ENCODE measurements at places on chromosomes 6 and 20.

DNA sequence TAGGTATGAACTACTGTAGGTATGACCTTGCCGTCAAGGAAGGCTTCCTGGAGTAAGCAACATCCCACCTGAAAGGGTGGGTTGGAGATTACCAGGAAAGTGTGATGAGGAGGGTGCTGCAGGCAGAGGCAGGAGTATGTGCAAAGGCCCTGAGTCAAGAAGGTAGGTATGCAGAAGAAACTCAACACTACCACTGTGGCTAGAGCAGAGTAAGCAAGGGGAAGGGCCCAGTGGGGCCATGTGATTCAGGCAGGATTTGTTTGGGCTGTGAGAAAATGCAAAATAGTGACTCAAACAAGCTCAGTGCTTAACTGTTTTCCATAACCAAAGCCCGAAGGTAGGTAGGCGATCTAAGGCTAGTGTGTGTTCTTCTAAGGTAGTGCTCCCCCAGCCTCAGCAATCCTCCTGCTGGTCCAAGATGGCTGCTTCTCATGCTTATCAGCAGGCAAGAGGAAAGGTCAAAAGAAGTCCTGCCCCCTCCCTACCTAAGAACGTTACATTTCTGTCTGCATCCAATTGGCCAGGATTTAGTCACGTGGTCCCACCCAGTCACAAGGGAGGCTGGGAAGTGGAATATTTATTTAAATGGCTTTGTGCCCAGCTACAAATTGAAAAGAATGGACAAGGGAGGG is 36.2 kb upstream of the HMGA1 start:
- H3K27me3 ChIP-seq = no peaks in the 10 kb centered on the region
- H3K36me3 ChIP-seq = no peaks in the 10 kb centered on the region
- H3K4me3 ChIP-seq = no peak overlapping the region
- peak overlapping the region; percentile 43 for H3K27ac ChIP-seq

- no peaks in the 10 kb centered on the region for H3K36me3 ChIP-seq
- H3K27me3 ChIP-seq = no peaks in the 10 kb centered on the region
- no peak for DNase-seq
- H3K4me3 ChIP-seq = no peak overlapping the region
- H3K27ac ChIP-seq = no peak overlapping the region
- no peaks in the 10 kb centered on the region for H3K4me1 ChIP-seq
Observed at GRCh38 chr6:24513602-24514001, 18.8 kb downstream of the ALDH5A1 start.

GRCh38 chr6:37106982-37107491 is 62.9 kb upstream of the PIM1 start:
- no peaks in the 10 kb centered on the region for H3K27me3 ChIP-seq
- H3K36me3 ChIP-seq = no peaks in the 10 kb centered on the region
- DNase-seq = no peak
- no peak overlapping the region for H3K27ac ChIP-seq
- H3K4me1 ChIP-seq = peaks cover 9% of the 10 kb centered on the region

GRCh38 chr6:80336911-80337310 is 230.4 kb downstream of the BCKDHB start:
- peak; percentile 36 for DNase-seq
- no peaks in the 10 kb centered on the region for H3K4me1 ChIP-seq
- H3K4me3 ChIP-seq = no peak overlapping the region
- H3K36me3 ChIP-seq = no peaks in the 10 kb centered on the region
- no peak overlapping the region for H3K27ac ChIP-seq
- H3K27me3 ChIP-seq = no peaks in the 10 kb centered on the region

GRCh38 chr6:12012038-12012557 is at the start of gene HIVEP1:
HIVEP1 (plus strand) TSS chr6:12012312; CDS start chr6:12015629, 3,317 bp downstream.
- H3K36me3 ChIP-seq = peaks cover 23% of the 10 kb centered on the region
- DNase-seq = no peak
- H3K27me3 ChIP-seq = no peaks in the 10 kb centered on the region
- peak within 1 kb of the TSS; percentile 99 for H3K27ac ChIP-seq
- peaks cover 19% of the 10 kb centered on the region for H3K4me1 ChIP-seq
- H3K4me3 ChIP-seq = peak within 1 kb of the TSS; percentile 89

DNA sequence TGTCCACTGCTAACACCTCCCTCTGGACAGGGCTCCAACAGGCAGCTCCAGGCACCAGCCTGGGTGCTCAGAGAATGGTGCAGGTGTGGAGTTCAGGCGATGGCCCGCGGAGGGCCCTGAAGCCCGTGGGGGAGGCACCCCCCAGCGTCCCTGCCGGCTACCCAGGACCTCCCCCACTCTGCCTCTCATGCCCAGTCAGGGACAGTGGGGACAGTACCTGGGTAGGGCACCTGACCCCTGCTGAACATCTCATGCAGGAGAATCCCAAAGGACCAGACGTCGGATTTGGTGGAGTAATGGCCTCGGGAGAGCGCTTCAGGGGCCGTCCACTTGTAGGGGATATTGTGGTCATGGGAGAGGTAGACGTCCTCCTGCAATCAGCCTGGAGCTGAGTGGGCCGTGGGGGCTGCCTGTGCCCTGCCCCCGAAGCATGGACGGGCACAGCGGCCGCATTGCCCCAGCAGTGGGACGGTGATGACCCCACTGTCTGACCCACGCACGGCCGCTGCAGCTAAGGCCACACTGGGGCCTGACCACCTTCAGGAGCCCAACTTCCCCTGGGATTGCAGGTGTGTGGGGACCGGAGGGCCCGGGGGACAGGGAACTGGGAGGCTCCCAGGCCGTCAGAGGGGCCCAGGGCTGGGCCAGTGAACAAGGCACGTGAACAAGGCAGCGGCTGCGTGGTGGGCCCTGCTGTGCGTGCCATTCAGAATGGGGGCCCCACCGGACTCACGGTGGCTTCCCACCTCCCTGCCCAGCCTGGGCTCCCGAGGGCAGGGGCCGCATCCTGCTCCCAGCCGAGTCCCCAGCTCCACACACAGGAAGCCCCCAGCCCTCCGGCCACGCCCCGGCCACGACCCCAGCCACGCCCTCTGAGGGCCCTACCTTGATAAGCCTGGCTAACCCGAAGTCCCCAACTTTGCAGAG is 7.1 kb downstream of the PTK6 start:
- no peak overlapping the region for H3K27ac ChIP-seq
- no peaks in the 10 kb centered on the region for H3K27me3 ChIP-seq

- H3K36me3 ChIP-seq = peaks cover 20% of the 10 kb centered on the region
- no peaks in the 10 kb centered on the region for H3K27me3 ChIP-seq
- H3K27ac ChIP-seq = no peak overlapping the region
- DNase-seq = peak; percentile 66
- no peak overlapping the region for H3K4me3 ChIP-seq
- H3K4me1 ChIP-seq = peaks cover 28% of the 10 kb centered on the region
Observed at GRCh38 chr20:1335961-1336698, 7.2 kb upstream of the SDCBP2 start.

GRCh38 chr6:3568396-3569082 is 111.7 kb upstream of the SLC22A23 start:
- H3K4me1 ChIP-seq = no peaks in the 10 kb centered on the region
- H3K36me3 ChIP-seq = no peaks in the 10 kb centered on the region
- peak; percentile 1 for DNase-seq
- no peak overlapping the region for H3K27ac ChIP-seq
- no peak overlapping the region for H3K4me3 ChIP-seq
- no peaks in the 10 kb centered on the region for H3K27me3 ChIP-seq

GRCh38 chr6:79441192-79441591 is 96.0 kb downstream of the LCA5 start:
- H3K27me3 ChIP-seq = no peaks in the 10 kb centered on the region
- no peak for DNase-seq
- H3K4me3 ChIP-seq = no peak overlapping the region
- H3K4me1 ChIP-seq = peaks cover 22% of the 10 kb centered on the region

GRCh38 chr6:160919723-160920440 is 71.7 kb upstream of the MAP3K4 start:
- H3K4me3 ChIP-seq = no peak overlapping the region
- peaks cover 16% of the 10 kb centered on the region for H3K36me3 ChIP-seq
- H3K27me3 ChIP-seq = no peaks in the 10 kb centered on the region

- H3K27me3 ChIP-seq = no peaks in the 10 kb centered on the region
- no peak overlapping the region for H3K4me3 ChIP-seq
- no peak overlapping the region for H3K27ac ChIP-seq
- no peak for DNase-seq
- no peaks in the 10 kb centered on the region for H3K36me3 ChIP-seq
- peaks cover 56% of the 10 kb centered on the region for H3K4me1 ChIP-seq
Observed at GRCh38 chr20:39876976-39877635, 811.9 kb downstream of the MAFB start.

DNA sequence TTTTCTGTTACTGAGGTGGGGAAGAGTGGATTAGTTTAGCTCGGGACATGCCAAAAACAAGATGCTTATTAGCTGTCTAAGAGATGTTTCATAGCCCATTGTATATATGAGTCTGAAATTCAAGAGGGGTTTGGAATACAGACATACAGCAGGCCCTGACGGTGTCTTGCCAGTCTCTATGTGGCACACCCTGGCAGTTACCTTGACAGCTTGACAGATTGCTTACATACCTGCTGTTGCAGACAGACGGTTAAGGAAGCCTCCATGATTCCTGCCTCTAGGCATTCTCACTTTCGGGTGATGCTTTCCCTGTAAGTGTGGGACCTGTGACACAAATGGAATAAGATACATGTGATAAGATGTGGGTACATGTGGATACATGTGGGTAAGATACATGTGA is 95.0 kb downstream of the QRSL1 start:
- no peak overlapping the region for H3K4me3 ChIP-seq
- DNase-seq = no peak
- no peak overlapping the region for H3K27ac ChIP-seq
- peaks cover 7% of the 10 kb centered on the region for H3K36me3 ChIP-seq
- no peaks in the 10 kb centered on the region for H3K27me3 ChIP-seq
- H3K4me1 ChIP-seq = peaks cover 18% of the 10 kb centered on the region

DNA sequence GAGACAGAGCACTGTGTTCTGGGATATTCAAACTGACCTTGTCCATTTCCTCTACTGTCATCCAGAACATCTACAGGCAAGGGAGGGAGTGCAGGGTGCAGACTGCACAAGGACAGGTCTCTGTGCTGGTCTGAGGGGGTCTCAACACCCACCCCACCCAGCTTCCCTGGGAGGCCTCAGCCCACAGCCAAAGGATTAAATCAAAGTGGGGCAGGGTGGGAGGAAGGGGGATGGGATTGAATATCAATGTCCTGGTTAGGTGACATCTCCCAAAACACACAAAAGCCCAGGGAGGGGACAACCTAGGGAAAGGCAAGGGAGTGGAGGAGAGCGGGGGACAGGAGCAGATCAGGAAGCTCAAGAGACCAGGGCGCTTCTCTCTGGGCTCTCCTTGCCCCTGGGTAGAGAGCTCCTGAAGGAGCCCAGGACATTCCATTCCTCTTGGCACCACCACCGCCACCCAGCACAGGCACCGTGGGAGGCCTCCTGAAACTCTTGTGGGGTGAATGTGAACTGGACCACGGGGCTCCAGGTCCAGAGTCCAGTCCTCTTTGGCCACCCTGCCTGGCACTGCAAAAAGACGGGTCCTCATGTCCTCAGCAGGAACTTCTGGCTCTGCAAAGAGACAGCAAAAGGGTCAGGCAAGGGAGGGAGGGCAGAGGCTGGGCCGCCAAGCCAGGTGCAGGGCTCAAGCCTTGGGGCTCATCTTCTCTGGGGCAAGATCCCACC is 73.9 kb downstream of the JPH2 start:
- H3K27ac ChIP-seq = no peak overlapping the region
- H3K36me3 ChIP-seq = peaks cover 50% of the 10 kb centered on the region
- H3K4me1 ChIP-seq = peaks cover 6% of the 10 kb centered on the region
- no peak overlapping the region for H3K4me3 ChIP-seq
- H3K27me3 ChIP-seq = no peaks in the 10 kb centered on the region

DNA sequence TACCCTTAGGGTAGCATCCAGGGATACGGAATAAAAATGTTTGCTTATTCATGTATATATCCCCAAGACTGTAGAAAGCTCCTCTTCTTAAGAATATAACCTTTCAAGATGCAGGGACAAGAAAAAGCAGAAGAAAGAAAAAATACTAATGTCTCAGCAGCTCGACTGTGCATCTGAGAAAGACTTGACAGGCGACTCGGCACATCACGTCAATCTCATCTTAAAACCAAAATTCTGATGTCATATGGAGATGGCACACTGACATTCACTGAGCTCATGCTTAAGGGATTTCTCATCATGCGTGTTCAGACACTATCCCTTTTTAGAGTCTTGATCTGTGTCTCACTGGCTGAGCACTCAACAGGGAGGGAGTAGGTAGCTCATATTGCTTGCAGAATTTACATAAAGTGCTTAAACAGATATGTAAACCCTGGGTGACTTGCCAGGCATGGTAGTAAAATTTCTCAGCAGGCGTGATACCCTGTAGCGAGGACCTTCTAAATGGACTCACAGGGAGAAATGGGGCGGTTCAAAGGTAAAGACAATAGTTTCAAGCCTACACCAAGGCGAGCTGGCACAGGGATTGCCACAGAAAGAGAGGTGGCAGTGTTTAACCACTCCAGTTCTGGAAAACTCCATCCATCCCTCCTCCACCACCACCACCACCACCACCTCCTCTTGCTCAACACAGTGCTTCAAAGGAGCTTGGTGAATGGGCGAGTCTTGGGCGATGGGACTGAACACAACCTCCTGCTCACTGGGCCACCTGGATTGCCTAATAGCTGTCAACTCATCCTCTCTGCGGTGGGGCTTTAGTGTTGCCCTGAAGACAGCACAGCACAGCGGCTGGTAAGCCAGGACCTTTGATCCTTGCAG is 330.5 kb downstream of the TFAP2A start:
- no peak overlapping the region for H3K4me3 ChIP-seq
- DNase-seq = peak; percentile 96
- peaks cover 55% of the 10 kb centered on the region for H3K4me1 ChIP-seq
- H3K36me3 ChIP-seq = no peaks in the 10 kb centered on the region

DNA sequence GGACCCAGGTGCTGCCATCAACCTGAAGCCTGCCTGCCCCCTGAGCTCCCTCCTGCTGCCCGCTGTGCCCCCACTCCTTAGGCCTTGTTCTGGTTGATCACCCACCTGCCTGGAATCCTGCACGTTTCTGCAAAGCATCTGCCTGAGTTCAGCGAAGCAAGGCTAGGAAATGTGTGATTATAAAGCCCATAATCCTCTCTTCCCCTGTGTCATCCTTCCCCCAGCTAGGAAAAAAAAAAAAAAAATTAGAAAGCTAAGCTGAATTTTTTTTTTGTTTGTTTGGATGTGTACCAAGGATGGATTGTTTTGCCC is 93.2 kb downstream of the FOXA2 start:
- no peak for DNase-seq
- no peaks in the 10 kb centered on the region for H3K4me1 ChIP-seq
- H3K4me3 ChIP-seq = no peak overlapping the region
- H3K27ac ChIP-seq = no peak overlapping the region
- H3K27me3 ChIP-seq = no peaks in the 10 kb centered on the region

- no peak overlapping the region for H3K4me3 ChIP-seq
- H3K4me1 ChIP-seq = peaks cover 11% of the 10 kb centered on the region
- no peak overlapping the region for H3K27ac ChIP-seq
- H3K36me3 ChIP-seq = peaks cover 19% of the 10 kb centered on the region
- no peaks in the 10 kb centered on the region for H3K27me3 ChIP-seq
Observed at GRCh38 chr20:32287231-32287638, 9.8 kb downstream of the KIF3B start.

Data from MCF 10A (cell line).